ENCODE measurements at places on chromosomes 4 and X. TPM values are rescaled to one million over a fixed set of nuclear protein-coding genes. Genes with fewer than 3 reads are reported as not detected.

The TECRL gene
- total RNA-seq, result not detected

The C4orf51 gene
- total RNA-seq, result not detected

The MEPE gene
- total RNA-seq, result not detected

GRCh38 chrX:136086521-136086920 lies 60.8 kb upstream of the FHL1 start:
- no peak for DNase-seq
- H3K27me3 ChIP-seq, result no peaks in the 10 kb centered on the region
- H3K4me1 ChIP-seq, result no peaks in the 10 kb centered on the region
- no peak overlapping the region for H3K27ac ChIP-seq
- no peak overlapping the region for H3K4me3 ChIP-seq
- H3K36me3 ChIP-seq, result no peaks in the 10 kb centered on the region

DNA sequence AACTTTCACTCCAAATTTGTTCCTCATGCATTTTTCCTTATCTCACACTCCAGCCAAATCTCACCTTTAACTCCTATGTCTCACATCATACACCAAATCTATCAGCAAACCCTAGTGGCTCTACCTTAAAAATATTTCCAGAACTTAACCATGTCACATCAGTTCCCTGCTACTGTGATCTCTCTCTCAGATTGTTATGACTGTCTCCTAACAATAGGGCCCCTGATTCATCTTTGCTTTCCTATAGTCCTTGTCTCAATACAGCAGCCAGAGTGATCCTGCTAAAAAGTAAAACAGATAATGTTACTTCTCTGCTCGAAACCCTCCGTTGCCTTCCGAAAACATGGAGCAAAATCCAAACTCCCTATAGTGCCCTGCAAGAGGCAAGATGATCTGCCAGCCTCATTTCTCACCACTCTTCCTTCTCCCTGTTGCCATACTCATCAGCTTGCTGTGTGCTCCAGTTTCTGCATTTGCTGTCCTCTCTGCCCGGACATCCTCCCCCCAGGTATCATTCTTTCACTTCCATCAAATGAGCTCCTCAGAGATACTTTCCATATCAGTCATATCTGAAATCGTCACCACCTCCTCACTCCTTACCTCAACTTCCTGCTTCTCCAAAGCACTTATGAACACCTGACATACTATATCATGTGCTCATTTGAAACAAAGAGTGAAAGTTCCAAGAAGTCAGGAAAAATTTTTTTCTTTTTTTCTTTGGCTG lies 293.4 kb upstream of the NR3C2 start:
- H3K36me3 ChIP-seq, result no peaks in the 10 kb centered on the region
- H3K27ac ChIP-seq, result no peak overlapping the region
- H3K4me1 ChIP-seq, result no peaks in the 10 kb centered on the region
- no peak for DNase-seq

All from vagina (tissue), 2 donors.